Smooth muscle cell of the pulmonary artery (primary cell): ENCODE measurements at places on chromosomes 2 and 18. TPM values are rescaled to one million over a fixed set of nuclear protein-coding genes. Genes with fewer than 3 reads are reported as not detected.

Gene DIPK1C
- not detected in 2 replicates for total RNA-seq

Gene TNS1
- 243 and 297 TPM in 2 replicates for total RNA-seq

Gene HRH4
- 0.07 and 0.17 TPM in 2 replicates for total RNA-seq

Gene ARPC2
- total RNA-seq = 259 and 300 TPM in 2 replicates

Gene CXCR1
- total RNA-seq = not detected in 2 replicates

Gene ARMC9
- total RNA-seq = 106 and 246 TPM in 2 replicates

Gene FSIP2
- 0.03 and 0.13 TPM in 2 replicates for total RNA-seq

Gene RPS27A
- 297 and 357 TPM in 2 replicates for total RNA-seq

Gene CCDC148
- total RNA-seq = 0.43 and 1.1 TPM in 2 replicates

Gene CCL20
- total RNA-seq = 0.13 TPM in 1 of 2 replicates, not detected in the other

Gene TMEM163
- 0.13 and 0.76 TPM in 2 replicates for total RNA-seq

Gene KLHL41
- total RNA-seq = 0.56 and 0.72 TPM in 2 replicates

Gene AGFG1
- 62.7 and 62.8 TPM in 2 replicates for total RNA-seq

Gene MOGAT1
- total RNA-seq = not detected in 2 replicates

Gene KLHL29
- total RNA-seq = 6.8 and 7.6 TPM in 2 replicates

Gene CD28
- not detected in 2 replicates for total RNA-seq
